T-helper 17 cell (primary cell): ENCODE measurements at places on chromosomes 6 and 20.

DNA sequence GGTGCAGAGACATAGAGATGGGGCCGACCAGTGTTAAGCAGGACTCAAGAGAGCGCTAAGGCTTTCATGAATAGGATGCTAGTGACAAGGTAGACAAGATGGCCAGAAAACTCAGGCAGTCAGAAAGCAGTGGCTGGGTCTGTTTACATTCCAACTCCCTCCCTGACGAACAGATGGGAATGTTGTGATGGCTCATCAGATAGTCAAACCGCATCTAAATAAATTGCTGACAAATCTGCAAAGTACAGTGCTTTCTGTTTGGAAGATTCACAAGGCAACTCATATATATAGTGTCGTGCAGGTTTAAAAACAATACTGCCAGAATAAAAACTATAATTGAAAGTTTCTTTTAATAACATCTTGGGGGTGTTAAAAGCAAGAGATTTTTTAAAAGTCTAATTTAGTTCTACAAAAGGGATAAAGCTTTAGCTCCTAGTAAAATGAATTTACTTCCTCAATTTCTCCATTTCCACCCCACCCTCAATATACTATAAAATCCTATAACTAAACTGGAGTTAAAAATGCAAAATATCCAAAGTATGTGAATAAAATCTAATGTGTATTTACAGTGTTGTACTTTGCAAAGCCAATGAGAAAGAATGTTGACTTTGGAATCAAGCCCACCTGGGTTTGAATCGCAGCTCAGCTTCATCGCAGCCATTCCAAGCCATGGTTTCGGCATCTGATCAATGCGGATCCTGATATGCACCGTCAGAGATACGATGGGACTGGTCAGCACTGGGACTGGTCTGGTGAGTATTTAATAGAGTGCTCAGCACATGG is 247.3 kb upstream of the PDE10A start:
- no peak for DNase-seq

DNA sequence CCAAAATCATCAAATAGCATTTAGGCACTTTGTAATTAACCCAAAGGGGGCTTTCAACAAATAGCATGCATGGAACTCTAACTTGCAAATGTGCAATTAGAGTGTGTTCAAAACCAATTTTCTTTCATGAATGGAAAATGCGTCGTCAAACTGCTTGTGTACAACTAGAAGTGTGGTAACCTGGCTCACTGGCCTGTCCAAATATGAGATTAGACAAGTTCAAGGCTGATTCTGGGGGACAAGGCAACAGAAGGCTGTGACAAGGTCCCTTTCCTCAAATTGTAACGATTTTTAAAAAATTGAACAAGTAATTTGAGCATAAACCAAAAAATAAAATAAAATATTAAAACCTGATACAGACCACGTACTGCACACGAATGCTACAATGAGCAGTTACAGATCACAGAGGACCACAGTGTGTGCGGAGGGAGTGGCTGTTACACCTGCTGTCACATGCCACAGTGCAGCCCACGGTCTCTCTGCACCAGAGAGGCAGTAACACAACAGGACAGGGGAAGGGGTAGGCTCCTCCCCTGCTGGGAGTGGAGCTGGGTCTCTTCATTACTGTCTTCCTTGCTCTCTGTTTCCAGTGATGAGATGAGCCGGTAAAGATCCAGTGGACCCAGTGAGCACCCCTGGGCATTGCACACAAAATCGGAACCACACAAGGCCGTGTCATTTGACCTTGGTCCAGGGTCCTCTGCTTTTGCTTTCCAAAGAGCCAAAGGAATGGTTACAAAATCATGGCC is 252.2 kb upstream of the PDE10A start:
- DNase-seq, result no peak

DNA sequence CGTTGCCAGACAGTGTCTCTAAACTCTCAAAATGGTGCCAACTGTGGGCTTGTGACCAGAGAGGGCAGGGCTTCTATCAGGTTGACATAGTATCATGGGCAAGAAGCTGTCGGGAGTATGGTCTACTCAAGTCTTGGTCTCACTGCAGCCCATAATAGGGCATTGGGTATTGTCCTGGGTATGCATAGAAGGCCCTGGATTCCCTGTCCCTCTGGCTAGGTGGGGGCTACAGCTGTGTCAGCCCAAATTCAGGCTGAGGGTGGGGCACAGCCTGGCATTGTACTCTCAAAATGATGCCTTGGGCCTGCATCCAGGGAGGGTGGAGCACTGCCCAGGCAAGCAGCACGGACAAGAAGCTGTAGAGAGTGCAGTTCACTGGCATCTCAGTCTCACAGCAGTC is 408.8 kb upstream of the MAN1A1 start:
- no peak for DNase-seq

- DNase-seq, result no peak
Measured at GRCh38 chr6:1616701-1617463, 7.2 kb downstream of the FOXC1 start.

GRCh38 chr20:61575151-61575937 is 323.3 kb downstream of the CDH4 start:
- DNase-seq, result no peak

GRCh38 chr6:131348572-131348971 is 213.3 kb downstream of the AKAP7 start:
- DNase-seq, result no peak

DNA sequence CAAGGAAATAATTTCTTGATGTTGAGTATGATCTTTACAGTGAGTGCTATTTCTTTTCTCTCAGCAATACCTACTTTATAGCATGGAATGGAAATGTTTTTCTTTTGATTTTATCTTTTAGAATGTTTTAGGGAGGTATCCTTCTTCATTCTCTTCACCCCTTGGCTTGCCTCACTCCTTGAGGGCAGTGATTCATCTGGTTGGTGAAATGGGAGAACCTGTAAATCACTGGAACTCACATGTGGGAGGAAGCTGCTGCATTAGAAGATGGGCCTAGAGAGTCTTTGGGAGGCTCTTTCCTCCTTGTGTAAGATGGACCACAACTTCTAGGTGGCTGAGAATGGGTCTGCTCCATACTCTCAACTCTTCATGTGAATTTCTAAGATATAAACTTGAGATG is 244.8 kb upstream of the SYNCRIP start:
- DNase-seq, result no peak

GRCh38 chr6:12423832-12424231 is 133.7 kb downstream of the EDN1 start:
- no peak for DNase-seq

GRCh38 chr20:3046677-3047462 is 1.0 kb downstream of the MRPS26 start:
- DNase-seq, result no peak

DNA sequence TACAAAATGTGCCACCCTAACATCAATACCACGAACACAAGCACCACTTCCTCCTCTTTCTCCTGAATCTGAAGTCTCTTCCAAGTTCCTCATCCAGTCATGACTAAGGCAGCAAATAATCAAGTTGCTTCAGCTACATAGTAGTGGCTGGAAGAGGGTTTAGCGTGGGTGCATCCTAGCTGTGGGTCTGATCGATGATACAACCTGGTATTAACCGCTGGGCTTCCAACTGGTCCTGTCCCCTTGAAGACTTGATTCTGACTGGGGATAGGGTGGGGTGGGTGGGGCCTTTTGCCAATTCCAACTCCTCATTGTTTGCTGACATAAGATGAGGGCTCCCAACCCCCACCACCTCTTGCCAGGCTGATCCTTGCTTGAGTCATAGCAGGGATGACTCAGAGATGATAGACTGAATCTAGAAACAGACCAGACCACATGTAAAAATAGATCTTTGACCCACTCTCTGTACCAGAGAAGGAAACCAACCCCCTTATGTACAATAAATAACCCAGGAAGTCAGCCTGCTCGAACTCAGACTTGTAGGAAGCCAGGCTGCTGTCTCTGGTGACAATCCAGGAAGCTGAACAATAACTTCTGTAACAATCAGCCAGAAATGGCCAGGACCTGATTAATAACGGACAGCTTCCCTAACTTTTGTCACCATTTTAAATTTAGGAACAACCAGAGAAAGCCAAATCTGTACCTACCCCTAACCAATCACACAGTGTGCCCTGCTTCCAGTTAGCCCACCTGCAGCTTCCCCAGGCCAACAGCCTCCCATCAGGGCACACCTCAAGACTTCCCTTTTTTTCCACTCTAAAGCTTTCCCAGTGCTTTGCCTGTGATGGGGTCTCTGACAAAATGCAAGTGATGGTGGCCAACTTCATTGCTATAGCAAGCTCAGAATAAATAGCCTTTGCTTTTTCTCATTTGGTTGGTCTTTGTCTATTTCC is 68.9 kb upstream of the FAM184A start:
- DNase-seq, result no peak

- no peak for DNase-seq
Measured at GRCh38 chr20:45021631-45022030, 55.3 kb downstream of the STK4 start.

DNA sequence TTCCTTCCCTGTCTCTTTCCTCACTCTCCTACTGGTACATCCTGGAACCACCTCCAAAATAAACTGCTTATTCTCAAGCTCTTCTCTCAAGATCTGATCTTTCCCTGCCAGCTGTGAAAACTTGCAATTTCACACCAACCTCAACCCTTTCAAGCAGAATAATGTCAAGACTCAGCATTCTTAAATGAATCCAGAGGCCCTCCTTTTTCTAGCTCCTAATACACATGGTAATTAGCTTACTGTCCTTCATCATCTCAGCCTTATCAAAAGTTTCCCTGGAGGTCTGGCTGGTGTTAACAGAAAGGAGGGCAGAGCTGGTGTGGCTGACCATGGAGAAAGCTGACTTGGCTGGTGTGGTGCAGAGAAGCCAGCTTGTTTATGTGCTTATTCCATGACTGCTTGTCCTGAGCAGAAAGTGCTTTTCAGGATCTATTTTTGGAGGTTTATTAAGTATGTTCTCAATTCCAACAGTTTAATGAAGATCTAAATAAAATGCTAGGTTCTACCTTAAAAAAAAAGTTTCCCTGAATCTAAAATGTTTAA is 50.5 kb downstream of the CFAP61 start:
- DNase-seq, result no peak

- DNase-seq, result no peak
Measured at GRCh38 chr20:52945862-52946522, 26.2 kb upstream of the TSHZ2 start.

GRCh38 chr6:142773859-142774648 is 170.9 kb downstream of the HIVEP2 start:
- DNase-seq, result no peak

GRCh38 chr6:20242397-20242796 is 30.1 kb upstream of the MBOAT1 start:
- DNase-seq, result no peak

- no peak for DNase-seq
Measured at GRCh38 chr6:10030942-10031537, 383.8 kb downstream of the TFAP2A start.

DNA sequence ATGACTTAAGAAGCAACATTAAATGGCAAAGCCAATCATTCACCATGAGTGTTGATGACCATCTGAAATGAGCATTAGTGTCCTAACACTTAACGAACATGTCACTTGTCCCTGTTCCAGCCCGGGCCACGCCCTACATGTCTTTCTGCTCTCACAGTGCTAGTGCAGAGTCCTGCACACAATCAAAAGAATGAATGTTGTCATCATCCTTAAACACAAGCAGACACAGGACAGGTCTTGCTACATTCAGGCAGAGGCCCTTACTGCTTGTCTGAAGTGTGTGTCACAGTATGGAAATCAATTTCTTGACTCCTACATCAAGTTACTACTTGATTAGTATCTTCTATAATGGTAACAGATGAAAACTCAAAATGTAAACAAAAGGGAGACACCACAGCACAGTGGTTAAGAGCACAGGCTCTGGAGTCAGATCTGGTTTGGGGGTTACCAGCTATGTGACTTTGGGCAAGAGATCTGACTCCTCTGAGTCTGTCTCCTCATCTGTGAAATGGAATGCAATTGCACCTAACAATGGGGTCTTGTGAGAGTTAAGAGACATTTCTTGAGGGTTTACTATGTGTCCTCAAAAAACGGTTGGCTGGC is 17.4 kb downstream of the UBE2V1 start:
- DNase-seq, result no peak
